Naive thymus-derived CD4-positive, alpha-beta T cell (primary cell): ENCODE measurements at places on chromosomes 4 and X. TPM values are rescaled to one million over a fixed set of nuclear protein-coding genes. Genes with fewer than 3 reads are reported as not detected.

ABCG2 gene
- 0.26 TPM for polyA plus RNA-seq

FAM236D gene
- not detected for polyA plus RNA-seq

SSX2B gene
- polyA plus RNA-seq, result not detected

ARX gene
- polyA plus RNA-seq, result not detected

F8 gene
- polyA plus RNA-seq, result 1.7 TPM

GRCh38 chr4:85751866-85752265 is 276.9 kb downstream of the ARHGAP24 start:
- DNase-seq, result no peak

DNA sequence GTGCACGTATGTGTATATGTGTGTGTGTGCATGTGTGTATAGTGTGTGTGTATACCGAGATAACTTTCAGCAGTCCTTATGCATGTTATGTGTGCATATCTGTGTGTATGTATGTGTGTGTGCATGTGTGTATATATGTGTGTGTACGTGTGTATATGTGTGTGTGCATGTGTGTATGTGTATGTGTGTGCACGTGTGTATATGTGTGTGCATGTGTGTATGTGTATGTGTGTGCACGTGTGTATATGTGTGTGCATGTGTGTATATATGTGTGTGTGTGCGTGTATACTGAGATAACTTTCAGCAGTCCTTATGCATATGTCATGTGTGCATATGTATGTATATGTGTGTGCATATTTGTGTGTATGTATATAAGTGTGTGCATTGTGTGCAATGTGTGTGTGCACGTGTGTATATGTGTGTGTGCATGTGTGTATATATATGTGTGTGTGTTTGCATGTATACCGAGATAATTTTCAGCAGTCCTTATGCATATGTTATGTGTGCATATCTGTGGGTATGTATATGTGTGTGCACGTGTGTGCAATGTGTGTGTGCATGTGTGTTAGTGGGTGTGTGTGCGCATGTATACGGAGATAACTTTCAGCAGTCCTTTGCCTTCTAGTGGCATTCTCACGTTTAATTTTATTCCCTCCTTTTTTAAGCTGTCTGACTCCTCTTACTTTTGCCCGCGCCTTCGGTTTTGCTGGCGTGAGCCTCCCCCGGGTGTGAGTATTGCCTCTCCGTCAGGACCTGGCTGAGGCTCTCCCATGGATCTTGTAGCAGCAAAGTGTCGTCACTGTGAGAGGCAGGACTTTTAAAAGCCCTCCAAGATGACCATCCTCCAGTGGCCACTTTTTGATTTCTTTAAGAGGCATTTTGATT is 99.6 kb upstream of the SHOX start:
- DNase-seq, result no peak

DNA sequence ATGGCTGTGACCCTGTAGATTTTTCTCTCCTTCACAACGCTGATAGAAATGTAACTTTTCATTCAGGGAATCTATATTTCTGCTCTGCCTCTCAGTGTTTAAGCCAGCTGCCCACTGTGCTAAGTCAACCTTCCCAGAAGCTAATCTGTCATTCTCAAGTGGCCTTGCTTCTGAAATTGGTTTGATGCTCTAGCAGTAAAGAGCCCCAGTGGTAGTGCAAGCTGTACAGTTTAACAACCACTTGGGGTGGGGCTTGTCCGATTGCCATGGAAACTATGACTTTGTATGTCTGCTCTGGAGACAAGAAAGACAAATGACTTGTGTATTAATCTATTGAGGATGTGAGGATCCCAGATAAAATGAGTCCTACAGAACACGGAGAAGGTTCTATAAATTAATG is 620.9 kb upstream of the GALNT7 start:
- DNase-seq, result no peak

DNA sequence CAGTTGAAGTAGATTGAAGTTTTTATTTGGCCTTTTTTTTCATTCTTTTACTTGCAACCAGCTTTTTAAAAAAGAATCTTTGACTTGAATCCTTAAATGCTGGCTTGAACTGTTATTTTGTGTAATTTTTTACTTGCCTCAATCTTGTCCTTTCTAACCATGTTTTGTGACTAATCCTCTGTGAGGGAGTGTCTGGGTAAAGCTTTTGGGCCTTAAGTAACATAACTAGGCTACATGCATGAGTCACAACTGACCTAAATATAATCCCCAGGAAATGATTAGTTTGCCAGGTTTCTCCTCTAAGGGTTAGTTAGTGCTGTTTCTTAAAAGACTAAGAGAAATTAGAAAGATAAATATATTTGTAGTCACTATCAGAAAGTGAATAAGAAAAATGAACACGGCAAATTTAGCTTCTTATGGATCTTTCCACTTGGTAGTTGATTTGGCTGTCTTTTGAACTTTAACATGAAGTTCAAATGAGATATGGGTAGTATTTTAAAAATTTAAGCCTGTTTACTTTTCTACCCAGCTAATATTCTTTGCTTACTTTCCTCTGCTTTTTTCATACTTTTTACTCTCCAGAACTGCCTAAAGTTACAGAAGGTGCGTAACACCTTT is 13.0 kb downstream of the EXOC1 start:
- no peak for DNase-seq

DNA sequence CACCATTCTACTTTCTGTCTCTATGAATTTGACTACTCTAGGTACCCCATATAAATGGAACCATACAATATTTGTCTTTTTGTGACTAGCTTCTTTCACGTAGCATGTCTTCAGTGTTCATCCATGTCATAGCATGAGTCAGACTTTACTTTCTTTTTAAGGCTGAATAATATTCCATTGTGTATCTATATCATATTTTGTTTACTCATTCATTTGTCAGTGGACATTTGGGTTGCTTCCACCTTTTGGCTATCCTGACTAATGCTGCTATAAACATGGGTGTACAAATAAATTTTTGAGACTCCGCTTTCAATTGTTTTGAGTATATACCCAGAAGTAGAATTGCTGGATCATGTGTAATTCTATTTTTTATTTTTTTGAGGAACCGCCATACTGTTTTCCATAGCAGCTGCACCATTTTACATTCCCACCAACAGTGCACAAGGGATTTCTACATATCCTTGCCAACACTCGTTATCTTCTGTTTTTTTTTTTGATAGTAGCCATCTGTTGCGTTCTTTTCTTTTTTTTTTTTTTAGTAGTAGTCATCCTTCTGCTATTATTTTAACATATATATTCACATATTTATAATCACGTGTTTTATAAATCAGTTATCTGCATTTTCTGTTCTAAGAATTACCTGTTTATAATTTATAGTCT is 158.0 kb upstream of the MED14 start:
- DNase-seq, result no peak

GRCh38 chr4:101156619-101157310 is 190.6 kb downstream of the PPP3CA start:
- no peak for DNase-seq

GRCh38 chr4:112036886-112037285 is 108.4 kb upstream of the FAM241A start:
- DNase-seq, result no peak

- no peak for DNase-seq
These were observed 85.9 kb downstream of the ZAR1 start for GRCh38 chr4:48575964-48576363.

DNA sequence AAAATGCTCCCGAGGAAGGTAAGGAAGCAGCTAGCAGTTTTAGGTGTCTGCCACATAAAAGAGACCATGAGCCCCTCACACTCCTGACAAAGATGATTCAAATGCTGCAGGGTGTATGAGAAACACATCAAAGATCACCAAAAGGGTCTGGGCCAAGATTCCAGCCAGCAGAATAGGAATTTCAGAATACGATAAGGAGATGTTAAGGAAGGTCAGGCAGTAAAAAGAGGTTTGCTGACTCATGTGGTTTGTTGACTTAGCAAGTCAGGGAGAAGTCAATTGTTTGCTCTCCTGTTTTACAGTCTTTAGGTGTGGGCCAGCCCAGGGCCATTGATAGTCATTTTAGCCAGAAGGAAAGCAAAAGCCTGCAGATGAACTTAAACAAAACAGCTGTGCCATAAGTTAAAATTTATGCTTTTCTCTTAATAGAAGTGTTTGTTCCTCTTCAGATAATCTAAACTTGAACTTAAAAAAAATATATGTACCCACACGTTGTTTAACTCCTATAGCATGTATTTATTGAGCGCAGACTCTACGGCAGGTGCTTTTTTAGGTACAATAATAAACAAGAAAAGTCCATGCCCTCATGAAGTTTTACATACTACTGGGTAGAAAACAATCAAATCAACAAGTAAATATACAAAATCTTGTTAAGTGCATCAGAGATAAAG is 115.6 kb downstream of the CAMK2D start:
- no peak for DNase-seq

DNA sequence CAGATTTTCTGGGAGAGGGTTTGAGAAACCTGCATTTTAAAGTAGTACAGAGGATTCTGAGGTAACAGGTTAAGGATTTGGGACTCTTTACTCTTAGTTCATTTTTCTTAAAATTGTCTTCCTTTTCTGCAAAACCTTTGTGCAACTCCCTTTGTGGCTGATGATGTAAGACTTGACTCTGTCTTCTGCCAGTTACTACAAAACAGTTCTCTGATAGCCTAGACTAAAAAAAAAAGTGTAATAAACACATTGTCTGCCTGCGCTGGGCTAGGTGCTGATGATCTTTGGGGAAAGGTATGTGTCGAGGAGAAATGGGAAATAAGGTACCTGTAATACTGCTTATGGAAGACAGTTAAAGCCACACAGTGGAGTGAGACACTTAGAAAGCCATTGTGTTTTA is 28.7 kb downstream of the IL13RA1 start:
- no peak for DNase-seq

DNA sequence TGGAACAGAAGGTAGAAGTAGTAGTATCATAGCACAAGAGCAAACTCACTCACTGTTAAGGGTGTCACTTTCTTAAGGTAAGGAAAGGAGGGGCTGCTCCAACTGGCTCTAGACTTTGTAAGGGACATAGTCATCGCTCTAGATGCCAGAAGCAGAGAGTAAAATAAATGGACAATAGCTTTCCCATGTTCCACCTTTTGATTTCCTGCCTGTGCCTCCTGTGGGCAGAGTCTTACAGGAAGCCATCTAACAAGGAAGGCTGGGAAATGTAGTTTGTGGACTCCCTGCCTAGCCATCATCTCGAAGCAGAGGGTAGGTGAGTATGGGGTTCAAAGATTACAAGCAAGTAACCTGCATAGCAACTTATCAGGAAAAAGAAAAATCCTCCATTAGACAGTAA is 1.7 kb upstream of the METTL14 start:
- no peak for DNase-seq
